ENCODE measurements at places on chromosomes 2 and 18.

DNA sequence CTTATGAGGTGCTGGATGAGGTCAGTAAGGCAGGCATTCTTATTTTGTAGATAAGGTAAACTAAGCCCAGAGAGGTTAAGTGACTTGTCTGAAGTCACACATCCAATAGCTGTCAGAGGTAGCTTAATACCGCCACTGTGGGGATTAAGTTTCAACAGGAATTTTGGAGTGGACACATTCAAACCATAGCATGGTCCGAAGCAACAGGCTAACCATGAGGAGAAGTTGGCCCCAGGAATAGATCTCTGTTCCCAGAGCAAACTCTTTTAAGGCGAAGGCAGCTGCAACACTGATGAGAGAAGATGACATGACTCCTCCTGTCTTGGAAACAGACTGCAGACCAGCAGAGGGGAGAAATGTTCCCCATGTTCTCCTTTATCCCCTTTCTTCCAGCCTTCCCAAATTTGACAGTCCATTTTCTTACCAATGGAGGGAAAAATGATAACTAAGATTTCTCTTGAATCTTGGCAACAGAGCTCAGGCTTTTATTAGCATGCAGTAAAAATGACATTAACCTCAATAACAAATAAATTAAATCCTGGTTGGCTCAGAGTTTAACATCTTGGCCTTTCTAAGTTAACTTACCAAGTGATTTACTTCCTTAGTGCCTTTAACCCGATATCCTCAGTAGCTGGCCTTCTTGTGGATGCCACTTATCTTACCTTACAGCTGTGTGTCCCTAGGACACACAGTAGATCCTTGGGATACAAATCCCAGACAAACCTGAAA, 67.9 kb upstream of the STPG4 start:
- DNase-seq: no peak

- no peak for DNase-seq
Measured at GRCh38 chr2:233498126-233498525, 68.5 kb downstream of the USP40 start.

GRCh38 chr2:182826064-182826463, 40.4 kb downstream of the FRZB start:
- no peak for DNase-seq

GRCh38 chr18:68984342-68984741, 186.5 kb downstream of the CCDC102B start:
- DNase-seq: no peak

- DNase-seq: no peak
Measured at GRCh38 chr18:38847326-38847725, 1281.7 kb upstream of the CELF4 start.

GRCh38 chr2:205637320-205637602, 45.0 kb upstream of the NRP2 start:
- DNase-seq: no peak

- DNase-seq: no peak
Measured at GRCh38 chr2:181750305-181750704, 70.0 kb upstream of the NEUROD1 start.
